Uterine smooth muscle cell (primary cell): ENCODE measurements at places on chromosomes 2 and 18. TPM values are rescaled to one million over a fixed set of nuclear protein-coding genes. Genes with fewer than 3 reads are reported as not detected.

The OSR1 gene
- total RNA-seq, result 3.9 and 5.3 TPM in 2 replicates

The TXNDC2 gene
- total RNA-seq, result 0.12 and 0.22 TPM in 2 replicates

The MARCO gene
- total RNA-seq, result not detected in 2 replicates

The KANSL1L gene
- 15.5 and 23.4 TPM in 2 replicates for total RNA-seq

The ASB18 gene
- total RNA-seq, result not detected in 2 replicates

The DUSP19 gene
- total RNA-seq, result 3.3 and 3.7 TPM in 2 replicates

The SPEG gene
- total RNA-seq, result 38.8 and 60.6 TPM in 2 replicates

The SETBP1 gene
- total RNA-seq, result 2.2 and 3.2 TPM in 2 replicates

The CCDC138 gene
- total RNA-seq, result 4.2 and 7.4 TPM in 2 replicates

The RGPD4 gene
- total RNA-seq, result not detected in 2 replicates

The UGT1A7 gene
- total RNA-seq, result not detected in 2 replicates

The VWC2L gene
- total RNA-seq, result under 0.01 TPM in 1 of 2 replicates, not detected in the other

The GFPT1 gene
- 73.7 and 106 TPM in 2 replicates for total RNA-seq

The ERLEC1 gene
- 123 and 137 TPM in 2 replicates for total RNA-seq

The ACTG2 gene
- total RNA-seq, result 2.9 and 6.2 TPM in 2 replicates

The TNS1 gene
- total RNA-seq, result 64.6 and 97.8 TPM in 2 replicates

The DCDC2C gene
- 0.37 TPM in 1 of 2 replicates, not detected in the other for total RNA-seq

The GPR39 gene
- total RNA-seq, result 3.1 and 7.6 TPM in 2 replicates

The AGXT gene
- under 0.01 TPM in 1 of 2 replicates, not detected in the other for total RNA-seq

The ZBTB7C gene
- total RNA-seq, result not detected in 2 replicates

The SLC5A7 gene
- not detected in 2 replicates for total RNA-seq

The SNRPD1 gene
- total RNA-seq, result 14.2 and 28.7 TPM in 2 replicates

The HOXD1 gene
- total RNA-seq, result not detected in 2 replicates

The TMX3 gene
- 101 and 127 TPM in 2 replicates for total RNA-seq

The TMEM214 gene
- 38.7 and 45.9 TPM in 2 replicates for total RNA-seq

The HDHD2 gene
- total RNA-seq, result 22.9 and 26.1 TPM in 2 replicates

The CDKL4 gene
- 0.75 and 0.77 TPM in 2 replicates for total RNA-seq

The LCT gene
- total RNA-seq, result under 0.01 TPM in 2 replicates

The LOXHD1 gene
- total RNA-seq, result not detected in 2 replicates

The PLCL1 gene
- total RNA-seq, result 0.77 and 1.9 TPM in 2 replicates

The ERMN gene
- total RNA-seq, result not detected in 2 replicates

The STPG4 gene
- total RNA-seq, result 0.12 and 0.44 TPM in 2 replicates

The OXER1 gene
- 0.12 TPM in 1 of 2 replicates, not detected in the other for total RNA-seq

The MEIS1 gene
- total RNA-seq, result 131 and 169 TPM in 2 replicates

The LRRC30 gene
- total RNA-seq, result not detected in 2 replicates

The C1QL2 gene
- not detected in 2 replicates for total RNA-seq

The MBP gene
- total RNA-seq, result 4.0 and 6.0 TPM in 2 replicates

The VWA3B gene
- total RNA-seq, result not detected in 2 replicates

The EHD3 gene
- 14.2 and 22.1 TPM in 2 replicates for total RNA-seq

The CPLX4 gene
- total RNA-seq, result not detected in 2 replicates

The FBXO41 gene
- total RNA-seq, result 2.1 and 3.4 TPM in 2 replicates

The LHCGR gene
- total RNA-seq, result not detected in 2 replicates

The CFC1 gene
- total RNA-seq, result not detected in 2 replicates

The CCL20 gene
- not detected in 2 replicates for total RNA-seq

The NEUROD1 gene
- not detected in 2 replicates for total RNA-seq

The GTF2A1L gene
- total RNA-seq, result 0.11 and 1.6 TPM in 2 replicates

The CELF4 gene
- not detected in 2 replicates for total RNA-seq

The ERFE gene
- total RNA-seq, result 2.1 and 3.1 TPM in 2 replicates

The CNDP1 gene
- 0.12 TPM in 1 of 2 replicates, not detected in the other for total RNA-seq
